Activated T-helper 1 cell treated with anti-CD3 and anti-CD28 coated beads, Interleukin-2, amount 50 U/mL, for 16 hours (primary cell): ENCODE measurements at places on chromosomes 4 and X.
A peak's percentile ranks its signal among the peaks of the same experiment; 100 is the strongest.

DNA sequence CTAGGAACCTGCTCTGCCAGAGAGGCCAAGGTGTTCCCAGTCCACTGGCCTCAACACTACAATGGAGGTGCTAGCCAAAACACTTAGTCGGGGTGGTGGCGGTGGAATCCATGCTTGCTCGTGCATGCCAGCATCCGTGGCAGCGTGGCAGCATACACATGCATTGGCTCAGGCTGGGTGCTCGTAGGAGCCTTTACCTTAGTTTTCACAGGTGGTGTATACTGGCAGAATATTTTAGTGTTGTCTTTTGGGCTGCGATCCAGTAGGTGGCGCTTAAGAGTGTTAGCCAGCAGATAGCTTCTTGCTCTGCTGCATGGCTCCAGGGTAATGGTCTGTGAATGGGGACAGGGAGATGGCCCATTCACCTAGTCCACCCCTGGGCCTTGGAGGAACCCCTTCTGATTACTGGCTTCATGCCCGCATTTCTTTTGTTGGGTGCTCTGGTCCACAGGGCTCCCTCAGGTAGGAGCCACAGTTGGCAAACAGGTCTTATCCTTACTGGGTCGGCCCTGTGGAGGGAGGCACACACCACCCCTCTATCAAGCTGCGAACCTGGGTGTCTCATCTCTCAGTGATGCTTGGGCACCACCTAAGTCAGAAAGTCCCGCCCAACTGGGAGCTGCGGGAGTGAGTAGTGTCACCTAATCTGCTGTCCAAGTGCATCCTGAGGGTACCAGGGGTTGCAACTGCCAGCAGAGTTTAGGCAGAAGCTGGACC lies 40.0 kb downstream of the RIPPLY1 start:
- DNase-seq = no peak

DNA sequence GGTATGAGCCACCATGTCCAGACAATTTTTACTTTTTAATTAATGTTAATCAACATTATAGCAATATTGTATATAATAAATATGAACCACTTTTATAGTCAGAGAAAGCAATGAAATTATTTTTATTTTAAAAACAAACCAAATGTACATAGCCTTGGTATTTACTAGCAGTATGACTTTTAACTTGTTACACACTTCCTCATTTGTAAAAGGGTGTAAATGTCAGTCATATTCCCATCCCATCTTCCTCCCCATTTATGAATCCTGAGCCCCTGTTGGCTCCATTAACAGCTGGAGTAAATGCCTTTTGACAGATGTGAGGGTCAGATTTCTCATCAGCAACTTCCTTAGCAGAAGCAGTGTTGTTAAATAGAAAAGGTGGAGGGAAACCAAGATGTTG lies 179.6 kb upstream of the SPRY1 start:
- DNase-seq = no peak

GRCh38 chrX:153517946-153518834 lies 748 bp downstream of the ATP2B3 start:
- DNase-seq = no peak

DNA sequence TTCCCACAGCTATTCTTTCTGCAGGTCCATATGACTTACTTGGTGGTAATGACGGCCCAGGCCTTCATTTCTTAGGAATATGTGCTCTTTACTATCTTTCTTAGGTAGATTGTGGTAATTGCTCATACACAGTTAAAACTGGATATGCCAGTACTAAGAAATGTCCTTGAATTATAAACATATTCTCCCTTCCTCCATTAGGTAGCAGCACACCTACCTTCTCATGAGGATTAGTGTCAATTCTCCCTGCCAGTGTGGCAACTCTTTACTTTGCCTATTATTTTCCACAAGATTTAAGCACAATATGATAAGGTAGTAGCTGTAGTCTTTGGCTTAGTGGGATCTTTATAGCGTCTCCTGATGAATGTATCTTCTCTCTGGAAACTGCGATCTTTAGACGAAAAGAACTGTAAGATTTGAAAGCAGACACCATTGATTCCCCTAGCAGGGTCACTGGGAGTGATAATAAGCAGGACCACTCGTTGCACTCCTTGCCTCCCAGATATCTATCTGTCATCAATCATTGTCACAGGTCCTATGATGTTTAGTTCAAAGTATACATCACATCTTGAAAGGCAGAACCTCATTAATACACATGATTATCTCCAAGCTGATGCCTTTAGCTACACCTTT lies 1240.7 kb downstream of the C4orf33 start:
- DNase-seq = no peak

GRCh38 chr4:82057990-82058544 lies 315.7 kb downstream of the HNRNPD start:
- DNase-seq = no peak

GRCh38 chr4:7132249-7132648 lies 60.1 kb upstream of the SORCS2 start:
- DNase-seq = no peak

DNA sequence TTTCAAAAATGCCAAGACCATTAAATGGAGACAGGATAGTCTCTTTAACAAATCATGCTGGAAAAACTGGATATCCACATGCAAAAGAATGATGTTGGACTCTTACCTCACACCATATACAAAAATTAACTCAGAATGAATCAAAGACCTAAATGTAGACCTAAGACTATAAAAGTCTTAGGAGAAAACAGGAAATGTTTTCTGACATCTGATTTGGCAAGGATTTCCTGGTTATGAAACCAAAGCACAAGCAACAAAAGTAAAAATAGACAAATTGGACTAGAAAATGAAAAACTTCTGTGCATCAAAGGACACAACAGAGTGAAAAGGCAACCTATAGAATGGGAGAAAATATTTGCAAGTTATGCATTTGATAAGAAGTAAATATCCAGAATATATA lies 37.6 kb downstream of the ARFIP1 start:
- no peak for DNase-seq

DNA sequence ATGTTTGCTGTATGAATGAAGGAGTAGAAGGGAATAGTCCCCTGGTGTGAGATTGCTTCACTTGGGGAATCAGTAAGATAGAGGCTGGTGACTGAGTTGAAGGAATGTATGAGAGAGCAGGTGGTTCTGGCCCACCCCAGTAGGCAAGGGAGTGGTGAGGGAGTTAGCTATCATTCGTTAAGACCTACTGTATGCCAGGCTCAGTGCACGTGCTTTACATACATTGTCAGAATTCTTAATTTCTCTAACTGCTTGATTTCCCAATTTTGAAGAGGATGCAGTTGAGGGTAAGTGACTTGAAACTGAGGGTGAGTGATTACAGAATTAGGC lies 700 bp downstream of the VMA21 start:
- no peak for DNase-seq

- no peak for DNase-seq
Measured at GRCh38 chr4:122705547-122706117, 26.9 kb upstream of the BBS12 start.

DNA sequence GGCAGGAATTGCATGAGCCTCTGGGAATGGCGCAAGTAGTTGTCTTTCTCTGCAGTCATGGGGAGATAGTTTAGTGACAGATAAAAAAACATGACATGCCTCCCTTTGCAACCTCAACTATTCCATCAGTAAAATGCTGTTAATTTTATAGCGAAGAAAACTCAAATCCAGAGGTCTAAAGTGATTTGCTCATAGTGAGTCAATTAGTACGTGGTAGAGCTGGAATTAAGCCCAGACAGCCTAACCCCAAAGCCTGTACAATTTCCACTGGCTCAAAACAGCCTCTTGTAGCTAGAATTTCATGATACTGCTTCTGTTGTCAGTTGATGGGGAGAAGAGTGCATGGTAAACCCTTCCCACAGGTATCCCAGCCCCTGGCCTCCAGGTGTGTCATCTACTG lies 81.3 kb upstream of the TRPC5 start:
- DNase-seq = no peak

- DNase-seq = no peak
Measured at GRCh38 chrX:30147996-30148643, 67.2 kb upstream of the MAGEB2 start.

DNA sequence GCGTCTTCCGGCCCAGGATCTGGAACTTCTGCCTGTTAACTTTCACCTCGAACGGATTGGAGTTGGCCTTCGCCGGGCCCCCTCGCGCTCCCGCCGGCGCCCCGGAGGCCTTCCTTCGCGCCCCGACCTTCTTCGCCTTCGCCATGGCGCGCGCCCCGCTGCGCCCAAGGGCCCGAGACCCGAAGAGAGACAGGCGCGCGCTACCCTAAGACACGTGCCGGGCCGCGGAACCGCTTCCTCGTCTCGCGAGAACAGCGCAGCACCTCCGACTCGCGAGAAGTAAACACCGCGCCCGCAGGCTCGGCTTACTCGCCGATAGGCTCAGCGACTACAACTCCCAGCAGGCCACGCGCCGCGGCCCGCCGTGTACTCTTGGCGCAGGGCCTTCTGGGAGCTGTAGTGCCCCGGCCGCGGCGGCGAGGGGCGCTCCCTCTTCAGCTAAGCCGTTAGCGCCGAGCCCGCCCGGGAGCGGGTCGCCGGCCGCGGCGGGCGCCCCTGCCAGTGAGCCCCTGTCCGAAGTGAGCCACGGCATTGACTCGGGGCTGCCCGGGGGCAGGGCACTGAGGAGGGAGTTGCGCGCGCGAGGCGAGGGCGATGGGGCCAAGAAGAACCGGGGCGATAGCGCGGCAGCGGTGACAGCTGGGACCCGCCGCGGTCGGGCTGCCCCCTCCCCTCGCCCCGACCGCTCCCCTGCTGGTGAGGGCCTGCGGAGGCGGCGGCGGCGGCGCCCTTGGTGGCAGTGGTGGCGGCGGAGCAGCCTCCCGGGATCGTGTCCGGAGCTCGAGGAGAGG lies at the start of the genes GRK4 and NOP14:
GRK4 (plus strand) TSS at position 397 of the 791 bp plus-strand sequence. CDS start 500 bp downstream, outside the sequence.
NOP14 (minus strand) TSS at position 232 of the 791 bp plus-strand sequence; CDS start at position 145, 87 bp downstream.
- DNase-seq = peak; percentile 90

DNA sequence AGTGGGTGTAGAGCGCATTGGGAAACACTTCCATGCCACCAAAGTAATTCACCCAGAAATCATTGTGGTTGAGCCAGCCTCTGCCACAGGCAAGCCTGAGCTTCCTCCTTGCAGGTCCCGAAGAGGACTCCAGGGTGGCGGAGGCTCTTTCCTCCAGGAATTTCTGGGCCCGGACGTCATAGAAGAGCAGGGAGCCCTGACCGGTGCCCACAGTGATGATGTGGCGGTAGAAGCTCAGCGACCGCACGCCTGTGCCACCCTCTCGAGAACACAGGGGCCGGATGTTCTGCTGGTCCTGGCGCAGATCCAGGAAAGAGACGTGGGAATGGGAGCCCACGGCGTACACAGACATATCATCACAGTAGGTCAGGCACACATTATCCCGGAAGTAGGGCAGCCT lies 1.3 kb downstream of the DCAF12L1 start:
- no peak for DNase-seq

DNA sequence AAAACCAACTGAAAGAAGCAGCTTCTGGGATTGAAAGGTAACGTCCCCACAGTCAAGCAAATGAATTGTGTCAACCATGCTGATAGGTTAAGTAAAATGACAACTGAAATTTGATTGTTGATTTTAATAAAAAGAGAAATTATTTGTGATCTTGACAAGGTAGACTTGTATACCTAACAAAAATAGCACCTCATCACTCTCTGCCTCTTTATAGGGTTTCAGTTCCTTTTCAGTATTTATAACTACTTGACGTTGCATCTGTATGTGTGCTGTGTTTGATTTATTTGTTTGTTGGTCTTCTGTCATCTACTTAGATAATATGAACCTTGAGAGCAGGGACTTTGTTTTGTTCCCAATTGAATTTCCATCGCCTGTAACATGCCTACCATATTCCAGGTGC lies 7.9 kb upstream of the PPP3CA start:
- DNase-seq = no peak

DNA sequence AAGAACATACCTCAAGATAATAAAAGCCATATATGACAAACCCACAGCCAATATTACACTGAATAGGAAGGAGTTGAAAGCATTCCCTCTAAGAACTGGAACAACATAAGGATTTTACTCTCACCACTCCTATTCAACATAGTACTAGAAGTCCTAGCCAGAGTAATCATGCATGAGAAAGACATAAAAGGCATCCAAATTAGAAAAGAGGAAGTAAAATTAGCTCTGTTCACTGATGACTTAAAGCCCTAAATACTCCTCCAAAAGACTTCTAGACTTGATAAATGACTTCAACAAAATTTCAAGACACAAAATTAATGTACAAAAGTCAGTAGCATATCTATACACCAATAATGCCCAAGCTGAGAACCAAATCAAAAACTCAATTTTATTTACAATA lies 235.7 kb downstream of the NKX6-1 start:
- DNase-seq = no peak

DNA sequence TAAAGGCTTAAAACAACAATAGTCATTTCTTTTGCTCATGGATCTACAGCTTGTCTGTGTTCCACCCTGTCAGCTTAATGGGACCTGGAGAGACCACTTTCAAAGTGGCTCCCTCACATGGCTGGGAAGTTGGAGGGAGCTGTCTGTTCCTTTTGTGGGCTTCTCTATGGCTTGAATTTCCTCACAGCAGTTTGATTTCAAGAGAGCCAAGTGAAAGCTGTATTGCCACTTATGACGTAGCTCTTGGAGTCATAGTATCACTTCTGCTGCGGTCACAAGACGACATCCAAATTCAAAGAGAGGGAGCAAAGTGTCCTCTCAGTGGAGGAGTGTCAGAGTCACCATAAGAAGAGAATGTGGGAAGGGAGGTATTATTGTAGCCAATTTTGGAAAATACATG lies 22.7 kb upstream of the ACSL1 start:
- DNase-seq = no peak

DNA sequence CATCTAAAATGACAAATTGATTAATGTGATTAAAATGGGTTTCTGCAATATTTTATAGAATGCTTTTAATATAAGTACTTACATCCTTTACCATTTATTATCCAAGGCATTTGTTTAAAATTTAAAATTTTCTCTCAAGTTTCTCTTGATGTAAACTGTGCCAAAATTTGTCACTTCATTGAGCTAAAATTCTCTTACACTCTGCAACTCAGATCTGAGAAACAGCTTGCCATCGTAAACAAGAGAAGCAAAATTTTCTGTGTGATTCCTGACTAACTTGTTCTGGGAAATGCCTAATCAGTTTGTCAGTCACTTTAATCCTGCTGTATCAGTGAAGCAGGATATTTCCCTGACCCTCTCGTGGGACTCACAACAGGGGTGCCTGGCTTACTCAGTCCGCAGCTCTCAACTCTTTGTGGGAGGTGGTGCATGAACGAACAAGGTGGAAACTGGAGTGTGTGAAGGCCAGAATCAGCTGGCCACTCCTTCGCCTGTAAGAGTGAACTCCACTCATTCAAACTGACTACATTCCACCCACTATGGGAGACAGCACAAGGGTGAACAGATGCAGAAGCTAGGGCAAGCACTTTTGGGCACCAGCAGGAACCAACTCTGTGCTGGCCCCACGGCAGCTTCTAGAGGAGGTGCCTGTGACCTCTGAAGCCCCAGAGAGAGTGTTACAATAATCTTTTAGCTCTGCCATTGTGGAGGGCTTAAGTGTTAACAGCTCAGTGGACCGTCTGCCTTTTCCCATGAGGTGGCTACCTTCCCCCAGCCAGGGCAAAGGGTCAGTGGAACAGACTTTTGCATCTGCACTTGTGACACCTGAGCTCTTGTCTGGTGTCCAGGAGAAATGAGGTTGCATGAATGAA lies 349.4 kb downstream of the FAT4 start:
- no peak for DNase-seq

- no peak for DNase-seq
Measured at GRCh38 chr4:36747277-36748129, 466.1 kb downstream of the DTHD1 start.
